Stimulated activated CD8-positive, alpha-beta memory T cell treated with anti-CD3 and anti-CD28 coated beads, Interleukin-2, amount 100 ng/mL, for 48 hours (primary cell): ENCODE measurements at places on chromosomes 1 and 21.

GRCh38 chr21:31459457-31459856 is 115.4 kb upstream of the TIAM1 start:
- no peak for DNase-seq

DNA sequence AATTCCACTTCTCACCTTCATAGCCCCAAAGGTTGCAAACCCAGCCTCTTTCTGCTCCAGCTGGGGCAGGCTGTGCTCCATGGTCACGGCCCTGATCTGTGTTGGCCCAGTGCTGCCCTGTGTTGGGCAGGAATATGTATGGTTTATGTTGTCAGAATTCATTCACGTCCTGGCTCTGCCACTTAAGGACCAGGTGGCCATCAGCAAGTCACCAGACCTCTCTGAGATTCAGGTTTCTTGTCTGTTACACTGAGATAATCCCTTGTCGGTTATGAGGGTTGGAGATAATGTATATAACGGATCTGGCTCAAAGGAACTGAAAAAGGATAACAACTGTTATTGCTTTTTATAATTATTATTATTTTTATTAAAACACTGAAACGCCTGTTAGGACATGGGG is 39.1 kb upstream of the SELENON start:
- DNase-seq: no peak

GRCh38 chr1:33322109-33322508 is 1.2 kb upstream of the A3GALT2 start:
- DNase-seq: no peak

GRCh38 chr21:33916200-33916567 is 580 bp upstream of the ATP5PO start:
- DNase-seq: no peak

DNA sequence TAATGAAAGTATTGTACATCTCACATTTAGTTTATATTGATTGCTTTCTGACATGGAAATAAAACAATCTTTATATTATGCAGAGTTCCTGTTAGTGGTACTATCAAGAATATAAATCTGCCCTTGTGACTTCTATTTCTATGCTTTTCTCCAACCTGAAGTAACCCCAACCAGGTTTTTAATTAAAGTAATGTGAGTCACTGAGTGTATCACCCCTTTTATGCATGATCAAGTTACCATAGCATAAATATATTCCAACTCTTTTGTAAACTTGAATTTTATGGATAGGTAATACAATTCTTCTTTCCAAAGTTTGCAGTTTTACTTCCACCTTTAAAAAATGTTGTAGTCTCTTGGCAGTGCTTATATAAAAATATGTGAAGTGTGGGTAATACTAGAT is 532.3 kb downstream of the USP25 start:
- DNase-seq: no peak

DNA sequence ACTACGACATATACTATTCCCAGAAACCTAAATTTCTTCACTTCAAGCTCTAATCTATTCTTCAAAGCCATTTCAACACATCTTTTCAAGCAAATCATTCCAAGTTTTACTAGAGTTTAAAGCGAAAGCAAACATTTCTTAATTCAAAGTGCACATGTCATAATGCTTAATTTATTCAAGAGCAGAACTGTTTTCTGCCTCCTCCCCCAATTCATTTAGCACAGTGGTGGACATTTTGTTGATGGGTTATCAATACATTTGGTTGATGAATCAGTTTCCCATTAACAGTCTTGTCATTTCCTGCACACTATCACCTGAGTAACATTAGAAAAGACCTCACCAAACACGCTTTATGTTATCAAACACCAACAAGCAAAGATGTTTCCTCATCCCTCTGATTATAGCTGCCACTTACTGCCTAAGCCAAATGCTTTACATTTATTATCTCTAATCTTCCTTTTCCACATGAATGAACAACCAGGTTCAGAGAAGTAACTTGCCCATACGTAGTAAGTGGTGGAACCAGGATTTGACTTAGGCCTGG is 2.0 kb downstream of the SRSF4 start:
- no peak for DNase-seq

DNA sequence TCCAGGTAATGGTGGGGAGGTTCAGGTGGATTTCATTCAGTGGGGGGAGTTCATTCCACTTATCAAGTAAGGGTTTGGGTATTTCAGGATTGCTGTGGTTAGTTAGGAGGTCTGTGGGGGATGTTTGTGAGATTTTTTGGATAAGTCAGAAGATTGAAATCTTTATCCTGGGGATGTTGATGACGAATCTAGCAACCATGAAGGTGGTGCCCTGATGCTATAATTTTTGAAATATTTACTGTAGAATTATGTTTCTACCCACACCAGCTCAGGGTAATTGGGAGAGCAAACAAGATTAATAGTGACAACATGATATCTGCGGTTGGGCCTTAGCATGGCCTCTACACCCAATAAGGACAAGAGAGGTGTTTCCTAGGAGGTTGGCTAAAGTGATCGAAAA is 28.3 kb downstream of the SUCO start:
- DNase-seq: no peak

- no peak for DNase-seq
Measured at GRCh38 chr1:83065952-83066727, 932.8 kb downstream of the TTLL7 start.

DNA sequence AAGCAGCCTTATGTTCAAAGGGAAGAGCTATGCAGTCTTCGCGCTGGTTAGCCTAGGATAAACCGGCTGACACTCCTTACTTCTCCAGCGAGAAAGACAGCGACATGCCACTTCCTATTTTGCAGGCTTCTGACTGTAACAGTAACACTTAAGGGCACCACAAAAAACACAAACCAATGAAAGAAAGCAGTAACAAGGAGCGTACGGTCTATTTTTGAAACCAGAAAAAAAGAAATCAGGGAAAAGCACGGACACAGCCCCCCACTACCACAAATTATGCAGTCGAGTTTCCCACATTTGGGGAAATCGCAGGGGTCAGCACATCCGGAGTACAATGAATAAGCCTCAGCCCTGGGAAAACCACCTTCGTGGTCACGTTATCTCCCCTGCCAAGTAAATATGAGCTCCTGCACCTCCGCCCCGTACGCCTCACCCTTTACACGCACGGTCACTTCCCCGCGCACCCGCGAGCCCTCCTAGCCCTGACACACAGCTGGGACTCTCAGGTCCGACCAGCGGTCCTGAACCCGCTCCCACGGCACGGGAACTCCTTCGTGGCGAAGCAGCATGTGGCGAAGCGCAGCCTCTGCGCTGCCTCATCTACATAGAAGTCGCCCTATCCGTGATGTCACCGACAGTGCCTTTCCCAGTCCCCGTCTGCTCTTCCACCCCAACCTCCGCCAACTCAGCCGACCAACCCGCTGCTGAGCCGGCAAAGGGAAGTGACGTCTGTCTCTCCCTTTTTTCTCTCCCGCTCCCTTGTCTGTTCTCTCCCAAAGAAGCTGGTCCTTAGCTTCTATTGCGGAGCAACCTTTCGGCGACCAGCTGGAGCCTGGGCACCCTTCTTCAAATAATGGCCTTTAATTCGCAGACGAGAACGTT is 40.9 kb upstream of the PPIAL4F start:
- DNase-seq: peak; percentile 54

GRCh38 chr21:36694031-36694515 is 4.8 kb upstream of the SIM2 start:
- no peak for DNase-seq

- DNase-seq: no peak
Measured at GRCh38 chr1:147389532-147390184, 147.2 kb downstream of the CHD1L start.

DNA sequence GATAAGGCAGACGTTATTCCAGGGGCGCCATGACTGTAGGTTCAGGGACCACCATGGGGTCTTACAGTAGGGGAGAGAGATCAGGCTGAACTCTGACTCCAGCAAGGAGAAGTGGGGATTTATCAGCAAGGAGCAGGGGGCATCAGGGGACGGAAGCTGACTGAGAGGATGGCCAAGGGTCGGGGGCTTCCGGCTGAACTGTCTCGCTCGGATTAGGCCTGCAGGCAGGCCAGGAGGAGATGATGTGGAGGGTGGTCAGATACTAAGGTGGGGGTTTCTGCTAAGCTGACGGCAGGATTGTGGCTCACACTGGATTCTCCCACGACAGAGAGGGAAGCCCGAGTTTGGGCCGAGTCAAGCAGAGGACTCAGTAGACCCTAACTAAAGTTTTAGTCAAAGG is 186.9 kb upstream of the VAMP3 start:
- no peak for DNase-seq

DNA sequence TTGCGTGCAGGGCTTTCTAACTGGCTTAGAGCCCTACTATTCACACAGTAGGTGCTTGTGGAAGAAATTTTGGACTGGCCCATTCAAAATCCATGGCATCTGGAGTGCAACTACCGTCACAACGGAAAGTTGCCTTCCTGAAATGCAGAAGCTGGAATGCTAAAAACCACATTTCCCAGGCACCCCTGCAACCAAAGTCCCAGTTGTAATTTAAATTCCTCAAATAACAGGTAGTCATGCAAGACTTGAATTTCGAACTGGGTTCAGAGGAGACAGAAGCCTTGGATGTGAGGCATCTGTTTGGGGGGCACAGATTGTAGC is 186.7 kb downstream of the TOMM20 start:
- DNase-seq: no peak

DNA sequence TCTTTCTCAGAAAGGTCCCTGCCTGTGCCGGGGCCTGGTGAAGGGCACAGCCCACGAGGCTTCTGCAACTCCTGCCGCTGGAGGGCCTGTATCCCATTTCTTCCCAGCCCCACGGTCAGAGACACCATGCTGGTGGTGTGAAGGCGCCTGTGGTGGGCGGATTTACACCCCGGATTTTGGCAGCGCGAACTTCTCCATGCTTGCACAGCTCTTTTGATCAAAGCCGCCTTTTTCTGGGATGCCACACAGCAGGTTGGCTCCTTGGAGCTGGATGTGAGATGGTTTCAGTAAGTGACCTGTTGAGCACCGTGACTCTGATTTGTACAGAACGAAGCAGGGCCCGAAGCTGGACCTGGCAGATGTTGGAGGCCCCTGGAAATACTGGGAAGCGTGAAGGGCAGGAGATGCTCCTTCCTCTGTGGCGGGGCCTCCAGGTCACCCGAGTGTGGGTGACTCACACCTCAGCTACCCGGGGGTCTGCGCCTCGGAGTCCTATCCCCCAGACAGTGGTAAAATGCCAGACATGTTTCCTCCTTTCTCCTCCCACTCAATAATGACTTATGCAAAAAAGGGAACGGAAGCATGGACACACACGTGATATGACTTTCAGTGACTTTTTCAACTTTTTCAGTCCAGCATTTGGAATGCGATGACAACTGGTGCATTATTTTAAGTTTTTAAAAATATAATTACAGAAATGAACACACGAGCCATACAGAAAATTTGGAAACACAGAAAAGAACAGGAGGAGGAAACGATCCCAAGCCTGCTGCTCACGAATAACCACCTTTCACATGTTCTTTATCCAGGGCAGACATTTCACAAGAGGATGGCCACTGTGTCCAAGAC is 9.0 kb downstream of the UMODL1 start:
- no peak for DNase-seq

GRCh38 chr1:103171041-103171590 is 62.8 kb upstream of the COL11A1 start:
- DNase-seq: no peak

DNA sequence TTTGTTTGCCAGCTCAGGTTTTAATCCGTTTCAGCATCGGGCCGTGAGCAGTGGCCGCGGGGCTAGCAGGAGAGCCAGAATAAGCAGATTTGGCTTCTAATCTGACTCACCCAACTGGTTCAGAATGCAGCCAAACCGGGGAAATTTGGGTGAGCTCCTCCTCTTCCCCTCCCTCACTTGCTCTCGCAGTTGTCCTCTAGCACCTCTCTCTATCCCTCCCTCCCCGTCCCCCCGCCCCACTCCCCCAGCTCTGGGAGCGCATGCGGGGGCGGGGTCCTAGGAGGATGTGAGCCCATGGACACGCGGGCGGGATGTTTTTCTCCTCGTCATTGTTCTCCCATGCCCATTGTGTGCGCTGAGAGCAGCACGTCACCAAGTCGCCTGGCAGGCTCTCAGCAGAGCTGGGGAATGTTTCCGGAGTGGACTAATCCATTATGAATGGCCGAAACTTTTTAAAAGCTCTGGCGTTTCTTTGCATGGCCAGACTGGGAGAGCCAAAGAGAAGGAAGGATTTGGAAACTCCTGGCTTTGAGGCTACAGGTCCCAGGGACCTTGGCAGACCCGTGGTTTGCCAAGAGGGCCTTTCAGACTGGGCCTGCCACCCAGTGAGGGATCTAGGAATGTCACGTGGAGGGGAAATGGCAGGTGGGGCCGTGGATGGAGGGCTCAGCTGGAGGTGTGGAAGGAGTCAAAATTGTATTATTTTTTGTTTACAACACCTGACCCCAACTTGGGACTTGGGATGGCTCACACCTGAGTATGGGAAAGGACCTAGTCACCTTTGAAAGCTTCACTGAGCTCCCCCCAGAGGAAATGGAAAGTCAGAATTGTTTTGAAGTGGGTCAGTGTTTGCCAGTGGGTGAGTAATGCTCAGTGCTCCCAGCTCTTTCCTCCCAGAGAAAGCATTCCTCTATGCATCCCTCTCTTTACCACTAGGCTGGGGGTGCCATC is 39.2 kb downstream of the CDK18 start:
- no peak for DNase-seq

- DNase-seq: no peak
Measured at GRCh38 chr21:25281134-25281533, 326.1 kb downstream of the MRPL39 start.

DNA sequence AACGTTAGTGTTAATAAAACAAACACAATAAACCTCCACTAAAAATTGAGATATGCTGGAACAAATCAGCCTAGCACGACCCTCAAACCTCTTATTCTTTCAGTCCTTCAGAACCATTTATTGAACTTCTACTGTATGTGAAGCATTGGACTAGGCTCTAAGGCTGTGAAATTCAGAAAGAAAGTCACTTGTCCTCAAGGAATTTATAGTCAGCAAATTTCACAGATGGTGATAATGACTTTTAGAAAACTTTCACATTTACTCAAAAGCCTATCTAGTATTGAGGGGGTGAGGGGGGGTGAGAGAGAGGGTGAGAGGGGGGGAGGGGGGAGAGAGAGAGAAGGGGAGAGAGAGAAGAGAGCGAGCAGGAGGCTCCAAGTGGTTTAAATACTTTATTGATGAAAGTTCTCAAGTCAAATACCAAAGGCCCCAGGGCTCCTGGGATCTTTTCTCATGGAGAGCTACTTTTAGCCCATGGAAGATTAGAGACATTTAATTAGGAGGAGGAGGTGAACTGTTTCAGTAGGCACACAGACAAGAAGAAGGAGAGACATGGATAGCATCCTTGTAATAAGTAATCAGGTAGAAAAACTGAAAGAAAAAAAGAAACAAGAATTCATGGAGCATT is 66.3 kb upstream of the SSX2IP start:
- no peak for DNase-seq

DNA sequence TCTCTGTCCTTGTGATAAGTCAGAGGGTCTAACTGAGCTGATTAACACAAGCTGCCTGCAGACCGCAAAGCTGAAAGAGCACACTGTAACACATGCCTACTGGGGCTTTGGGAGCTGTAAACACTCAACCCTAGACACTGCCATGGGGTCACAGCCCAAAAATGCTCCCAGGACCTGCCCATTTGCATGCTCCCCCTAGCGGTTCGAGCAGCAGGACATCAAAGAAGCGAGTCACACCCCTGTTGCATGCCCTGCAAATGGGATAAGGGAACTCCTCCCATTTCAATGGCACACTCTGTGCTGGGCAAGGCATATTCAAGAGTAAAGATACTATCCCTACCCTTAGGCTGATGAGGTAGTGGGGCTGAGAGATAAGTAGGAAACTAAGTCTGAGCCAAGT is 22.8 kb downstream of the LCE3E start:
- no peak for DNase-seq
